8988T (cell line): ENCODE measurements at places on chromosomes 7 and 10.

GRCh38 chr10:12179606-12180170, 16.0 kb downstream of the NUDT5 start:
- DNase-seq = no peak

DNA sequence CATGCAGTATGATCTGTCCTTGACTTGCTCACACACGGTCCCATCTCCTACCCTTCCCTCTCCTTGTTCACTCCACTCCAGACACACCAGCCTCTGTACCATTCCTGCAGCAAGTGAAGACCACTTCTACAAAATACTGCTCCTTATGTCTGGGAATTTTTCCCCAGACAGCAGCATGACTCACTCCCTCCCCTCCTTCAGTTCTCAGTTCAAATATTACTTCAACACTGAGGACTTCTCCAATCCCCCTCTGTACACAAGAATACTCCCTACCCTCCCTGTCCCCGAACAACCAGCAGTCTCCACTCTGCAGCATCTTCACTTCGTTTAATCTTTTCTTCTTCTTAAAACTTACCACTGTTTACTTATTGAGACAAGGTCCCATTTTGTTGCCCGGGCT, 474.0 kb downstream of the GPAM start:
- no peak for DNase-seq

DNA sequence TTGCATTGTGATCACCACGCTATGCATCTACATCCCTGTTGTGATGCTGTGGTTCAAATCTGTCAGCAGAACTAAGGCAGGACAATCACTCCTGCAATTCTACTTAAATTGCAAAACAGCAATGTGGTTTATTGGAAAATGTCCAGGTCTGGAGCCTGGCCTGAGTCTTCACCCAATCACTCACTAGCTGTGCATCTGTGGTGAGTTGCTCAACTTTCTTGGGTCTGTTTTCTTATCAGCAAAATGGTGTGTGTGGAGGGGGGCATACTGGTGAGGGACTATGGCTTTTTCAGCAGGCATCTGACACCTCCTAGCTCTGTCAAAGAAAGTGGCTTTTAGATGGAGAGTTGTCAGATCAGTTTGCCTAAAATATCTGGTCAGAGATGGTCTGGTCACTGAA, 108.3 kb upstream of the FEZF1 start:
- no peak for DNase-seq

DNA sequence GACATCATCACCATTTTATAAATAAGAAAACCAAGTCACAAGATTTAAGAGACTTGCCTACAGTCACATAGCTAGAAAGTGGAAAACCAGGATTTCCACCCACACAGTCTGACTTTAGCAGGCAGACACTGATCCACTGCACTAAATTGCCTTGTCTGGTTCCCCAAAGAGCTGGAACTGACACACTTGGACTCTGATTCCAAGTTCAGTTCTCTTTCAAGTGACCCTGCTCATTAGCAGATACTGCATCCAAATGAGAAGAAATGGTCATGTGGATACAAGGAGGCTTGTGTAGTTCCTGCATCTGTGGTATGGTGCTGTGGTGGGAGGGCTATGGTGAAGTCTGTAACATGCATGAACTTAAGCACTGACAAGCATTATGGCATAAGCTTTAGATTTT, 180.1 kb upstream of the MKLN1 start:
- no peak for DNase-seq

GRCh38 chr10:24209432-24209771, 464 bp downstream of the KIAA1217 start:
- no peak for DNase-seq

DNA sequence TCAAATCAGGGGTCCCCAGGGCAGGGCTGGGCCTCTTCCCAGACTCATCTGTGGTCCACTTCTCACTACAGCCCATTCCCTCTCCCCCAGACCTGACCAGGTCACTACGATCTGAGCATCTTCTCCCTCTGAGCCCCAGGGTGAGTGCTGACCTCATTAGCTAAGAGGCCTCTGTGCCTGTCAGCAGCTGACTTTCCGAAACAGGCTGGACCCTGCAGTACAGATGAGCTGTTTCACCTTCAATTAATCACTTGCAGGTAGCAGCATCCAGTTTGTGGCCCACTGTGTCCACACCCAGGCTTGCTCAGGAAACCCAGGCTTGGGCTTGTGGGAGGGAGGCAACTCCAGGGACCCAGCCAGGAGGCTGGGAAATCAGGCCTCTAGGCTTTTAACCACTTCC, 24.3 kb downstream of the SRRM3 start:
- DNase-seq = no peak
